ENCODE measurements at places on chromosomes 11 and 22.

- no peak for DNase-seq
These were observed 15.8 kb downstream of the TMEM258 start for GRCh38 chr11:61776561-61777075.

GRCh38 chr11:69625476-69625875 is 15.5 kb upstream of the CCND1 start:
- no peak for DNase-seq

DNA sequence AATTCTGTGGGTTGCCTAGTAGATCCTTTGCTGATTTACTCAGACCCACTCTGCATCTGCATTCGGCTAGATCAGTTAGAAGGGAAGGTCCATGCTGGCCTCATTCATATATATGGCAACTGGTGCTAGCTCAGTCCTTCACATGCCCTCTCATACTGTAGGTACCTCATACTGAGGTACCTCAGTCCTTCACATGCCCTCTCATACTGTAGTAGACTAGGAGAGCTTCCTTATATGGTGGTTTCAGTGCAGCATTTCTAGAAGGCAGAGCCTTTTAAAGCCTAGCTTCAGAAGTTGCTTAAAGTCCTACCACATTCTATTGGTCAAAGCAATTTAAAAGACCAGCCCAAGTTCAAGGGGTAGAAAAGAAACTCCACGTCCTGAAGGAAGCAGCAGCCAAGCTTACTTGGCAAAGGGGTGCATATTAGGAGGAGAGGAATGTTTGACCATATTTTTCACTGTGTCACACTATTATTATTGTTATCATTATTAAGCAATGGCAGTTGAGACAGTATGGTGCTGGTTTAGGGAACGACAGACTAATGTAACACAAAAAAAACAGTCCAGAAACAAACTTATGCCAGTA is 356.4 kb downstream of the DYNC2H1 start:
- no peak for DNase-seq

DNA sequence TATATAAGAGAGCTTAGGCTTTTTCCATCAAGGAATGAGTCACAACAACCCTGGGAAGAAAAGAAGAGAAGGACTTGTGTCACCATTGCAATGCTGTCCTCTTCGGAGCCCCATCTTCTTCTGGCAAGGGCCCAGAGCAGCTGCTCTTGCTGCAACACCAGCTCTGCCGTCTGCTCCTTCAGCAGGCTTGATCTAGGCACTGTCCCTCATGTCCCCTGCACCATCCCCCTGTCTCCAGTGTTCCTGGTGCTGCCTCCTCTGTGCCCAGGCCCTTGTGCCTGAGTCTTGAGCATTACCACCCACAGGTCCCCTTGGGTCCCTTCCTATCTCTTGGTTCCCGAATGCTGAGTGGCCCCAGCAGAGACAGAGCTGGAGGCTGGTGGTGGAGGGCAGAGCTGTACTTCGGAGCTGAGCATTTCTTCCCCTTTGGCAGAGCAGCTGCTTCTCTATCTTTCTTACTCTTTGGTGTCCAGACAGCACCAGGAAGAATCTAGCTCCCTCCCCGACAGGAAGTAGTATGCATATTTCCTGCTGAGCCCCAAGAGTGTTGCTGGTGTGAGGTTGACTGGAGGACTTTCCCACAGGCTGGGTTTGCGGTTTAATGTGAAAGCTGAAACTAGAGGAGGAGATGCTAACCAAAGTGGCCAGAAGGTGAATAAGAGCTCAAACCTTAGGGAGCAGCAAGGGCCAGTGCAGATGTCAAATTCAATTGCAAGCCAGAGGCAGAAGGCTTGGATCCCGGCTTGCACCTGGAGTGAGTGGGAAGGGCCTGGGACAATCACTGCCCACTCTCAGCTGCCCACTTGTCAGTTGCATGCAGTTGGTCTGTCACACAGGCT is 27.8 kb downstream of the WEE1 start:
- no peak for DNase-seq

DNA sequence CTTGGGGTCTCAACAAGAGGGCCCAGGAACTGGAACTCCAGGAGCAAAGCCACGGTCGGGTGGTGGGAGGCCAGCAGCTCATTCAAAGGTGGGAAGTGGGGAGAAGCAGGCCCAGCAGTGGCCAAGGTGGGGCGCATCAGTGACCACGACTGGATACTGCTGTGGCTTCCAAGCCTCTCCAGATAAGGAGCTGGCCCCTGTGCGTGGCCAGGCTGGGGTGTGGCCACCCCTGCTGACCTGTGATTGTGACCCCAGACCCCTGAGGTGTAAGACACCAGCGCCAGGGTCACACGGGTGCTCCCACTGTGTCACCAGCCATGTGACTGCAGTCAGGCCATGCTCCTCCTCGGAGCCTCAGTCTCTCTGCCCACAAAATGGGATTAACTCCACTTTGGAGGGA is 20.3 kb downstream of the A4GALT start:
- DNase-seq = no peak

DNA sequence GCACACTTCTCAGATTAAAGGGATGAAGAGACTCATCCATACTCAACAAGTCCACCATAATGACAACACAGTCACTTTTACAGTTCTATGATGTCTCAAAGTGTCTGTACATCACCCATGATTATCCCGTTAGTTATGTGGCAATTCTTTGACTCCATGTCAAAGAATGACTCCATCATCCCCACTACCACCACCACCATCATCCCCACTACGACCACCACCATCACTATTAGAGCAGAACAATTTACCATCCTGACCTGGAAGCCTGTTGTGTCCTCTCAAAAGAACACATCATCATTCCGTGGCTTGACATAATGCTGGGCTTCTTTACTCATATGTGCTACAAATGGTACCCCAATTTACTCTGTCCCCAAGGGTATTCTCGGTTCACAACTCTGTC is 13.7 kb downstream of the PRR5L start:
- DNase-seq = no peak

DNA sequence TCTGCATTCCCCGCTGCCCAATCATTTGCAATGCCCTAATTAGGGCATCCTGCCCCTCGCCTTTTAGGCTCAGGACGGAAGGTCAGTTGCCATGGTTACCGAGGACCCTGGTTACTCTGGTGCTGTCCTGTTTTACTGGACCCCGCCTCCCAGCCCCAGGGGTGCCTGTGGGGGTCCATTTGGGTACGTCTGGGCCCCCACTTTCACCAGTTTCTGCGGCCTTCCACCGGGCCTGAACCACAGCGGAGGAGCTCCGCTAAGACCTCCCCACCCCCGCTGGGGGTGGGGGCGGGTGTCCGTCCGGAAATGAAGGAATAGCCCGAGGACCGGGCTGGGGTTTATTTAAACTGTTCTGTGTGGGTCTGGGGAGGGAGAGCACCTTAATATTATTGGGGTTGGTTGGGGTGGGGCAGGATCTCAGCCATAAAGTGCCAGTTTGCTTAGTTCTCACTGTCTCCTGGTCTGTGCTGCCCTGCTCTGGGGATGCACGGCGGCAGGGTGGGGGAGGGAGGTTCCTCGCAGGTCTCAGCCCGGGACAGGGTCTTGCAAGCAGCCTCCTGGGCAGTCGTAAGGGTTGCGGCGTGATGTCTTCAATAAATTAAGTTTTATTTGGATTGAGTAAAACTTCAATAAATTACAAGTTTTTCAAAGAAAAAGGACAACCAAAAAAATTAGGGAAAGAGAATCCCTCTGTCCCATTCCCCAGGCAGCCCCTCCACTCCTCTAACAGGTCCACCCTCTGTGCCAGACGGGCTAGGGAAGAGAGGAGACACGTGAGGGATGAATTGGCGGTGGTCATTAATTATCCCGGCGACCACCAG is 5.3 kb downstream of the PHOX2A start:
- DNase-seq = no peak

- DNase-seq = peak; percentile 28
These were observed 856.4 kb downstream of the LRRC4C start for GRCh38 chr11:40602866-40603552.

DNA sequence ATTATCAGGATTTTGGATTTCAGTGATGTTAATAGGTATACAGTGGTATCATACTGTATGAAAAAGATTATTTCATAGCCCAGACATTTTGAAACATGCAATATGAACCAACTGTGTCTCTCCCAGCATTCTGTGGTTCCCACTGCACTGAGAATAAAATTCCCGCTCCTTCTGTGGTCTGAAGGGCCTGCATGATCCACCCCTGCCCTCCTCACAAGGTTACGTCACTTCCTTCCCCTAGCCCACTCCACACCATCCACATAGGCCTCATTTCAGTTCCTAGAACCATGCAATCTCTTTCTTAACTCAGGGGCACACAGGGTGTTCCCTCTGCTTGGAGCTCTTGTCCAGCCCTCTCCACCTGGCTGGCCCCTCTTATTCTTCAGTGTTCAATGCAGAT is 103.1 kb downstream of the TSPAN18 start:
- no peak for DNase-seq

- DNase-seq = peak; percentile 60
These were observed 48.2 kb downstream of the MORC2 start for GRCh38 chr22:30920407-30920806.

DNA sequence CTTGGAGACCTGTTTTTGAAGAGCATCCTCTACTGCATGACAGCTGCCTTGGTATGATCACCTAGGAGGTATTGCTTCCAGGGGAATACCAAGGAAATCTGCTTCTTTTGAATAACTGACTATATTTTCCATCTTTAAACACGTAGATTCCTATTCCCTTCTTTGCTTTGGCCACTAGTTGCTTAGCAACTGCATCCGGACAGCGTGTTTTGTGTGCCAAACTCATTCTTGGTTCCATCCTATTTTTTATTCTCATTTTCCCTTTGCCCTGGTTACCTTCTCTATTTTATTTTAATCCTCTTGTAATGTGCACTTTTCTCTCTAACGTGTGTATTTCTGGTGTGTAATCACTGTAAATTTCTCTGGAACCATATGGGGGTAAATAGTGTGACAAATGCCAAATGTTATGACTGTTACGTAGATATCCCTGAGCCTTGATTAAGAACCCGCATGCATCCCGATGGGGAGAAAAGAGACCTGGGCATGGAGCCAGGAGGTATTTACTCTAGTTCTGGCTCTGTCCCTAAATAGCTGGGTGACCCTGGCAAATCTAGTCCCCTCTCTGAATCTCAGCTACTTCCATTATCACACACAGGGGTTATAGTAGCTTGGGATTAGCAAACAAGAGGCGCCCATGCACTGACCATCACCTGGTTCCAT is 241.7 kb downstream of the MIAT start:
- peak; percentile 8 for DNase-seq

DNA sequence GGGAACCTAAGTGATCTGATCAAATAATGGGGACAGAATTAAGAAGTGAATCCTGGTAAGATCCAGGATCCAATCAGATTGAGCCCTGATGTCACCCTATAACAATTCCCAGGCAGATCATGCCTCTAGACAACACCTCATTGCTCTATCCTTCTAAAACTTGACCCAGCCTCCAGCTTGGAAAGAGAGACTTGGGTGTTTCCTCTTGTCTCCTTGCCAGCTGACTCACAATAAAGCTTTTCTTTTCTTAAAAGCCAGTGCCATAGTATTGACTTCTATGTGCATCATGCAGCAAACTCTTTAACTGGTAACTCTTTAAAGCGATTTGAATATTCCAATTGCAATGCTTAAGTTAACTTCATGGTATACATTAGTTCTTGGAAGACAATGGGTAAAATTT is 109.6 kb upstream of the CHORDC1 start:
- DNase-seq = no peak

DNA sequence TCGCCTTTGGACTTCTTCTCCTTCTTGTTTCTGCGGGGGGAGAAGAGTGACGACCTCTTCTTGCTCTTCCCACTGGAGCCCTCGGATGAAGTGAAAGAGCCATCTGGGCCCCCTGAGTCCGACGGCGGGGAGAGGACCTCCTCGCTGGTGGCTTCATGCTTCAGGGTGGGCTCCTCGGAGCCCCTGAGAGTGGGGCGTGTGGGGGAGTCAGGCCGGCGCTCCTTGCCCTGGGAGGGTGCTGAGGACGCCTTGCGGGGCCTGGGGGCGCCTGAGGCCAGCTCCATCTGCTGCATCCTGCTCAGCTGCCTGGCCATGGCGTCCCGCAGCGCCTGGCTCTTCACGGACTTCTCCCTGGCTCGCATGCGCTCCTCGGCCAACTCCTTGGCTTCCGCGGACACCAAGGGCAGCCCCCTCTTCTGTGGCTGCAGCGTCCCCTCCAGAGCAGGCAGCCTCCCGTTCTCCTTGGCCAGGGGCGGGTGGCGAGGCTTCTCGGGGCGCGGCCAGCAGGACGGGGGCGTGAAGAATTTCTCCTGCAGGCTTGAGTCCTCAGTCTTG is 43.3 kb upstream of the BID start:
- no peak for DNase-seq

- DNase-seq = no peak
These were observed 8.2 kb downstream of the PDGFB start for GRCh38 chr22:39236321-39237317.

DNA sequence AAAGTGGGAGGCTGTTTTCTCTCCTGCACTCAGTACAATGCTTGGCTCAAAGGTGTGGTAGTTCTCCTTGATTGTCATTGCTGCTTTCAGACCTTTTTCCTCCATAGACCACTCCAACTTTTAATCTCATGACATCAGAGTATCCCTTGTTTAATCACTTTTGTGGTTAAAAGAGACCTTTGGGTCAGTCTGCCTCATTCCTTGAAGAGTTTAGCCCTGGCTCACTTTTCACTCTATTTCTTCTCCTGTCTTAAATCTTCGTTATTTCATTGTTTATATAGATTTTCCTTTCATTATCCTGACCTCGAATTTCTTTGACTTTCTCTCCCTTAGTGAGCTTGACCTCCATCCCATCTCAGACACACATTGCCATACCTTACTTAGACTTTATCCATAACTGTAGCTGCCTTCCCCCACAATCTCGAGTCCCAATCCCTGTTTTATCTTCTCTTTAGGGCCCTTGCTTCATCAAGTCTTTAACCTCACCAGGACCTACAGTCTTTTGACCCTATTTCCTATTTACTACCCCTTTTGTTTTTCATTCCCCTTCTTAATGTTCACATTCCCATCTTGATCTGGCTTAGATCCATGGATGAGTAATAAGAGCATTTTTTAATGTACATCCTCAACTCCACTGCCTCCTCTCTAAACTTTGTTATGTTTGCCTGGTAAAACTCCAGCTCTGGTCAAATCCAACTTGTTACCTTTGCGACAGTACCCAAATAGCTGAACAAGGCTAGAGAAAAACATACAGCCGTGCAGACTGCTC is 9.5 kb downstream of the ATXN10 start:
- DNase-seq = no peak

DNA sequence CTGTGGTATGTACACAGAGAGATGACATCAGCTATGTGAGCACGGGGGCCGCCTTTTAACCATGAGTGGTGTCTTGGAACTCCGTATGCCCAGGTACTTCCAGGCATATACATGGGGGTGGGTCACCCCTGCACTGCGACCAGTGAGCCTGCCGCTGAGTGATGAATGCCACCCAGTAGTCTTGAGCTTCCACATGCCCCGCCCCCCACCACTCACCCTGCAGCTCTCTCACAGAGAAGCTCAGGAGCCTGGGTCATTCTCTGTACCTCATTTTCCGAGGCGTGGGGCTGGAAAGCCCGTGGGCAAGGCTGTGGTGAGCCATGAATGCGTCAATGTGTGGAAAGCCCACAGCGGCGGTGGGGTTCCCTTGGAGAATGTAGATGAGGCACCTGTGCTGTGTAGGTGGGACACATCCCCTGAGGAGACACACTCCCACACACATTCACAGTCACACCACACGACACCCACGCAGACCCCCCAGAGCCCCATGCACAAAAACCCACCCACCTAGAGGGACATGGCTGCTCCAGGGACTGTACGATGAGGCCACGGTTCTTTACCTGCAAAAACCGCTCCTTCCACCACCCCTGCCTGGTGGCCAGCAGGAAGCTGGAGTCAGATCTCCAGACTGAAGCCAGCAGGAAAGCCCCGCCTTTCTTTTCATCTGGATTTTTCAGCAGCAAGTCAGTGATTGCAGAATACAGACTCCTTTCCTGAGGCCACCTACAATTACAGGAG is 67.6 kb downstream of the PIWIL3 start:
- no peak for DNase-seq

All from NCI-H446 (cell line).